ENCODE measurements at places on chromosomes 16 and 17. TPM values are rescaled to one million over a fixed set of nuclear protein-coding genes. Genes with fewer than 3 reads are reported as not detected.

The STARD3 gene
- total RNA-seq, result 48.9 TPM

The TBC1D3E gene
- not detected for total RNA-seq

The ATP2C2 gene
- not detected for total RNA-seq

The TNFSF13 gene
- total RNA-seq, result 5.4 TPM

The SRCAP gene
- total RNA-seq, result 77.7 TPM

The ARRB2 gene
- 21.3 TPM for total RNA-seq

The SLC4A1 gene
- not detected for total RNA-seq

The KIFC3 gene
- 62.2 TPM for total RNA-seq

The PERCC1 gene
- total RNA-seq, result not detected

The KCTD19 gene
- total RNA-seq, result 0.44 TPM

The DNAAF8 gene
- total RNA-seq, result 1.0 TPM

The ZNF750 gene
- total RNA-seq, result 0.23 TPM

The PPM1E gene
- not detected for total RNA-seq

The CLDN7 gene
- total RNA-seq, result 27.9 TPM

The NUDT7 gene
- 6.2 TPM for total RNA-seq

The C1QTNF8 gene
- not detected for total RNA-seq

The PLEKHG4 gene
- total RNA-seq, result 26.6 TPM

The PLD6 gene
- 4.4 TPM for total RNA-seq

The NPIPA5 gene
- 11.3 TPM for total RNA-seq

The WFDC1 gene
- not detected for total RNA-seq

The MYH1 gene
- not detected for total RNA-seq

The AANAT gene
- total RNA-seq, result not detected

The HS3ST3A1 gene
- not detected for total RNA-seq

The MED9 gene
- total RNA-seq, result 15.1 TPM

The ACSM2A gene
- total RNA-seq, result not detected

The SYT17 gene
- total RNA-seq, result 1.9 TPM

The SLC9A5 gene
- total RNA-seq, result 4.2 TPM

The OR4D1 gene
- not detected for total RNA-seq

The ZG16 gene
- total RNA-seq, result not detected

The MT1H gene
- not detected for total RNA-seq

The PABPN1L gene
- not detected for total RNA-seq
